ENCODE measurements at places on chromosomes 16 and 17. TPM values are rescaled to one million over a fixed set of nuclear protein-coding genes. Genes with fewer than 3 reads are reported as not detected.
A peak's percentile ranks its signal among the peaks of the same experiment; 100 is the strongest.

Gene TNFRSF17
- not detected for total RNA-seq

Gene CD7
- total RNA-seq = 0.71 TPM

Gene CACNG3
- not detected for total RNA-seq

GRCh38 chr17:57970710-57971109 lies 15.5 kb upstream of the CUEDC1 start:
- DNase-seq = no peak

DNA sequence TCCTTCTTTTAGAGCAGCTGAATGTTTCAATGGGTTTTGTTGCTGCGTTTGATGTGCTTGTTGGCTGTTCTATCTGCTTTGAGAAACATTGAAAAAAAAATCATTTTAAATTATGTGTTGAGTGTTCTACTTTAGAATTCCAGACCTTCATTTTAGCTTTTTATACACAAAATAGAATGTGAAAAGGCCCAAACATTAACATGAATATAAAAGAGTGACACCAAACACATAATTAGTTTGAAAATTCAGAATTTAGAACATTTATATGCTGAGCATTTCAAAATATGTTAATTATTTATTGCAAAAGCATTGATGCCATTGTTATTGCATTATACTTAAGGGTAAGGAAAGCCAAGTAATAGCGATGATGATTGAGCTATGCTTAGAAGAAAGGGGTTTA lies 2.9 kb downstream of the NFAT5 start:
- DNase-seq = no peak

- peak; percentile 86 for DNase-seq
Measured at GRCh38 chr17:3890082-3890877, 2.6 kb downstream of the CAMKK1 start.

DNA sequence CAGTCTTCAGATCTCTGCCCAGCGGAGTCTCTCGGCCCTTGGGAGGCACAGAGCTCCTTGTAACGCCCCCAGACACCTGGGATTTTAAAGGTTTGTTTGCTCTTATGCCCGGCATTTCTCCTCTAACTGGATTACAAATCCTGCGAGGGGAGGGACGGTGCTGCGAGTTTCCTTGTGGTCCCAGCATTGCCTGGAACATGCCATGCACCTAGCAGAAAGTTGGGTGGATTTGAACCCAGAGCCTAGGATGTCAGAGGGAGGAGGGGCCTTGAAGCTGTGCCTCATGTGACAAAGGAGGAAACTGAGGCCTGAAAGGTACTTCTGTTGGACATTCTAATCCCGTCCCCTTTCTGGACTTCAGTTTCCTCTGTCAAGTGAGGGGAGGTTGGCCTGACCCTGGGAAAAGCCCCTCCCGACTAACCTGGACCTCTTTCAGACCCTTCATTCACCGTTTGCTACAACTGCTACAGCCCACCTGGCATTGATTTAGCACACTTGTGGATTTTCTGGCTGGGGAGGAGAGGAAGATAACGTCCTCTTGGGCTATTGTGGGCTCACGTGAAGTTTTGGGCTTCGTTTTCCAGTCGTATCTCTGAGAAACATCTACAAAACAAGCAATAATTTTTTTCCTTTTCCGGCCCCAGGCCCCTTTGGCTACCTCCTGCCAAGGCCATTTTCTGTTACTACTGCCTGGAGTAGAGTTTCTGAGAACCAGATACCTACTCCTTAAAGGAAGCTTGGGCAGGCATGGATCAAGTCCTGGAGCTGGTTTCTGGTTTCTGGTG lies 30.9 kb downstream of the MRC2 start:
- peak; percentile 6 for DNase-seq

GRCh38 chr16:29676989-29677785 lies 1.8 kb upstream of the QPRT start:
- DNase-seq = no peak

DNA sequence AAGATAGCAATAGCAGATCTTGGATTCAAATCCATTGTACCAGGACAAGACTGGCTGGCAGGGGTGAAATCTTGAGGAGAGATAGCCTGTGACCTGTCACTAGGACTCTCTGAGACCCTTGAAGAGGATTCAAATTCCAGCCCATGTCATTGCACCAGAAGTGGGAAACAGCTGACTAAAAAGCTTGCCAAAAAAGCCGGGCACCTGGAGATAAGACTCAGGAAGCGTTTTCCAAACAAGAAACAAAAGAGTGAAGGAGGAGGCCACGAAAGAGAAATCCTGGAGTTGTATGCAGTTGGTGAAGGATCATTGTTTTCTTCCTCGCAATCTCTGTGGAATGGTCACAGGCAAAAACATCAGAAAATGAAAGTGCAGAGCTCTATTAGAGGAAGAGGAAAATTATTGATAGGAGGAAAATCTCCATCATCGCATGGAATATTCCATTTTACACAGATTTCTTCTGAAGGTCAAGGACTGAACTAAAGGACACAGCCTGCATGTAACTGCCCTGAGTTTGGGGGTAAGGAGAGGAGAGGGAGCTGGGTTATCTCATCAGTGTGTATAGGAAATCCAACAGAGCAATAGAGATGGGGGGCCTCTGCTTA lies 9.0 kb upstream of the WSB1 start:
- DNase-seq = no peak

- DNase-seq = no peak
Measured at GRCh38 chr17:76445697-76446448, 7.1 kb downstream of the UBE2O start.

GRCh38 chr16:82776470-82777146 lies 149.8 kb downstream of the CDH13 start:
- DNase-seq = no peak

DNA sequence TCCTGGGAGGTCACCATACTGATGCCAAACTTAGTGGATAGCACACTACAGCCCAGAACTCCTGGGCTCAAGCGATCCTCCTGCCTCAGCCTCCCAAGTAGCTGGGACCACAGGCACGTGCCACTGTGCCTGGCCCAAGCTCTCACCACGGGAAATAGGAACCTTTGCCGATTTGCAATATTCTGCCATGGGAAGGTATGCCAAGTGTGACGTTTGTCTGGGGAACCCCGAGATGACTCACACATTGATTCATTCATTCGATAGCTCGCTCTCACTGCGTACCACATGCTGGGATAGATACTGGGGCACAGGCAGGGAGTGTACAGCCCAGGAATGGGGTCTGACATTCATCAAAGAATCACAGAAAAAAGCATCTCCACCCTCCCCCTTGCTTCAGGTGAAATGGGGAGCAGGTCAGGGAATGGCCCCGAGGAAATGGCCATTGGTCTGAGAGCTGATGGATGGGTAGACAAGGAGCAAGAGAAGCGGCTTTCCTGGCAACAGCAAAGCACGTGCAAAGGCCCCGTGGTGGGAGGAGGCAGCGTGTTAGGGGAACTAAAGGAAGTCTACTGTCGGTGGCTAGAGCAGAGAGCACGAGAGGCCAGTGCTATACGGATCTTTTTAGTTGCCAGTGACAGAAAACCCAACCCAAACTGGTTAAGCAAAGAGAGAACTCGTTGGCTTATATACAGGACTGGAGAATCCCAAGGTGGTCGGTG lies 44.1 kb downstream of the DNAH17 start:
- DNase-seq = no peak

Data from psoas muscle (tissue), 8 donors.